EH (cell line): ENCODE measurements at places on chromosomes 2 and 18.
A peak's percentile ranks its signal among the peaks of the same experiment; 100 is the strongest.

GRCh38 chr2:107308835-107309234 lies 422.9 kb upstream of the ST6GAL2 start:
- no peak for DNase-seq

DNA sequence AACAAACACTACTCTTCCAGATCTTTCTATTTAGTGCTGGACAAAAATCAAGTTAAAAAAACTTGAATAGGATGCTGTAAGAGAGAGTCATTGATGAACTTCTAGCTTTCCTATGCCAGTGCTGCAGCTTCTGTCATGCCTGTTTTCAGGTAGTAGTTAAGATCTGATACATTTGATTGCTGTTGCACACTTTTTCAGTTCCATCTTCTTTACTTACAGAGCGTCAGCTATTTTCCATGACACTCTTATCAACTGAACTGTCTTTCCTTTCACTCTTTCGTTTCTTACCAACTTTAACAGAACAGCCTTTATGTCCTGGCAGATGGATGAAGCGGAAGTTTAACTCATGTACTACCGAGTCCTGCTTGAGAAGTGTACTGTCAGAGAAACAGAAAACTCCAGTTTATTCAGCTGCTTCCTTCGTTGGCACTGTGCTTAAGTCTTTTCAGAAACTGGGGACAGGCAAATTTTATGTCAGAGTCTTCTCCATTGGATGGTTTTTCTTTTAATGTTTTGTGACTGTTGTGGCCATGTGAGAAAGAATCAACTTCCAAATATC lies 145.9 kb upstream of the KLHL14 start:
- no peak for DNase-seq

- peak; percentile 27 for DNase-seq
These were observed 5.0 kb downstream of the RUFY4 start for GRCh38 chr2:218074031-218074430.

DNA sequence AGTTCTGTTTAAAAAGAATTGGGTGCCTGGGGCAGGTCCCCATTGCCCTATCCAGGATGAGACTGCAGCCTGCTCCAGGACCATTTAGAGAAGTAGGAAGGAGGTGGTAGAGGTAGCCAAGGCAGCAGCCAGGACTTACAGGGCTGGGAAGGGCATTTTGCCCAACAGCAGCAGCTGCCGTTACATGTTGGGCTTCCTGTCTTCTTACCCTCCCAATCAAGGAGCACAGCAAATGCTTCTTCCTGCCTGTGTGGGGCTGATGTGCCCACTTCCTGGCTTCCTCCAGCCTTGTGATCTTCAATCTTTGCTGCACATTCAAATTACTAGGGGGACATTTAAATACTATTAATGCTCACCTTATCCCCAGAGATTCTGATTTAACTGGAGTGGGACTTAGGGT lies 112.0 kb downstream of the QPCT start:
- peak; percentile 34 for DNase-seq

- DNase-seq, result peak; percentile 29
These were observed 99.5 kb downstream of the DTNA start for GRCh38 chr18:34809451-34810072.

GRCh38 chr2:200411831-200412230 lies 98.0 kb downstream of the KCTD18 start:
- no peak for DNase-seq

- DNase-seq, result peak; percentile 27
These were observed 289.4 kb downstream of the ZEB2 start for GRCh38 chr2:144230448-144231085.

DNA sequence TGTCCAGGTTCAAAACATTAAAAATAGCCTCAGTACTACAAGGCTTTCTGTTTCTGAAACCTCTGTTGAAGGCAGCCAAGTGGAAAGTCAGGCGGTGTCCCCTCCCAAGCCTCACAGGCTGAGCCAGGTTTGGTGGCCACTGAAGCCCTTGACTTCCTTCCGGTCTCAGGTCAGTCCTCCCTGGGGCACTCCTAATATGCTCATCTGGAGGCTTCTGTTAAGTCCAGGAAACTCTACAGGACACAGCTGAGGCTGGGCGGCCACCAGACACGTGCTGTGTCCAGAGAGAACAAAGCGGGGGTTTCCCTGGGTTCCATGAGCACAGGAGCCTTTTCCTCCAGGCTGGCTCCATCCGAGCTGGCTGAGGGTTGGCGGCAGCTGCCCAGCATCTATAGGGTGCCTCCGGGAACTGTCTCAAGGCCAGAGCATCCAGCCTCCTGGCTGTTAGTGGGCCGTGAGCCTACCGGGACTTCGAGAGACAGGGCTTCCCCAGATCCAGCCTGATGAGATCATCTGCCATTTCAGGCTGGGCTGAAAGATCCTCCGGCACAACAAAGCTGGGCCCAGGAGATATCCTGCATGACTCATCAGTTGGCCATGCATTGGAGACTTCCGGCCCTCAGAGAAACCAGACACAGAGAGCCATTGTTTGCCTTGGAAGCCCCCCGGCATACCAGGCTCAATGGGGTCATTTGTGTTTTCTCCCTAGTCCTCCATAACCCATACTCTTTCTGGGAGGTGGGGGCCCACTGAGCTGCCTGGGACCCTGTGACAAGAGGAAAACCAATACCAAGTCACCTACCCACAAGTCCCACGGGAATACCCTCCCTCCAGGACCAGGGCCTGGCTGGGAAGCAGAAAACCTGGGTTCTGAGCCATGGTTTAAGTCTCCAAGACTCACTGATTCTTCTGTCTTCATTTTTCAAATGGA lies 71.7 kb downstream of the HS1BP3 start:
- DNase-seq, result peak; percentile 99

- DNase-seq, result peak; percentile 56
These were observed 110.6 kb upstream of the PXDN start for GRCh38 chr2:1854729-1855547.

DNA sequence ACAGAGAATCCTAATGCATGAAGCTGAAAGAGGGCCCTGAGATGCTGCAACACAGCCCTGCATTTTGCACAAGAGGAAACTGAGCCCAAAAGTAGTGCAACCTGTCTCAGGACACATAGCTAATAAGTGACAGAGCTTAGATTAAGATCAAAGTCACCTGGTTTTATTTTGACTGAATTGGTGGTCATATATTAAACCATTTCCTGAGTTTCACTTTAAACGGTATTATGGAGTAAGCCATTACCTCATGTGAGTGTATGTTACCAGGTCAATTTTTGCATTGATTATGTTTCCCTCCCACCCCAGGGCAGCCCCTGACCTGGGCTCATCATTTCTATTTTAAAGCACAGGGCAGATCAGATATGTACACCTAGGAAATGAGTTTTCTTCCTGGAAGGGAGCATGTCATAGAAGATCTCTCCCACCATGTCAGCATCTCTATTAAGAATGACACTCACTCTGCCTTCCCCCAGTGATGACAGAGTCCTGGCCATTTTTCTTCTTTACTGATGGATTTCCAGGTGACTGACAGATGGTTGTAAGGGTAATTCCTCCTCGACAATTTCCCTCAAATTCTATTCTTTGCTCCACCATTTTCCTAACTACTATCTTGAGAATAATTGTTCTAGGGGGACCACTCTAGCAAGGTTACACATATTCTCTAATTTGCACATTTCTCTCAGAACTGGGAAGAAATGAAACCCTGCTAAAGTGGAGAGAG lies 441.3 kb upstream of the SLC14A2 start:
- no peak for DNase-seq

DNA sequence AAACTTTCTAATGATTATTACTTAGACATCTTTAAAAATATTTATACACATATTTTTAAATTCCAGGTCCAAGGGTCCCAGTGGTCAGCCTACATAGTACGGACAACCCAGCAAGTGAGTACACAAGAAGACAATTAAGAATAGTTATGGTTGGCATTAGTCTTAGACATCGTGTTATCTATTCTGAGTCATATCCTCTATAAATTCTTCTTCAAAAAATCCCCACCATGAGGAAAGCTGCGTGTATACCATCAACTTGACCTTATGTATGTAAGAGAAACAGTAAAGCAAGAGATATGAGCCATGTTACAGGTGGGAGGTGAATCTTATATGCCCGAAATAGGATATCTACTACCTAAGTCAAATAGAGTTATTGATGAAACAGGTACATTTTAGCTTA lies 1339.8 kb downstream of the DPP10 start:
- DNase-seq, result no peak

DNA sequence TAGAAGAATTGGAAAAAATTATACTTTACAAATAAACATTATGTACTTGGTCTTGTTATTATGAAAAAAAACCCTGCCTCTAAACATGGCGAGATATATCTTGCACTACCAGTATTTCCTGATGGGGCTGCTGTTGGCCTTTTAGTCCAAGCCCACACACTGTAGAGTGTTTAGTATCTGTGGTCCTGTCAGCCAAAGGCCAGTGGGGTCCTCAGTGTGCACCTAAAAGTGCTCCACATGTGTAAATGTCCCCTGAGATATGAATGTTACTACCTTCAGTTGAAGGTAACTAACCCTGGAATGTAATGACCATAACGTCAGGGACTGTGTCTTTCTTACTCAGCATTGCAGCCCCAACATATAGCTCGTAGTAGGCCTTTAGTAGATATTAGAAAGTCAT lies 71.1 kb upstream of the HK2 start:
- no peak for DNase-seq

- no peak for DNase-seq
These were observed 1.1 kb downstream of the PUM2 start for GRCh38 chr2:20349513-20349921.

DNA sequence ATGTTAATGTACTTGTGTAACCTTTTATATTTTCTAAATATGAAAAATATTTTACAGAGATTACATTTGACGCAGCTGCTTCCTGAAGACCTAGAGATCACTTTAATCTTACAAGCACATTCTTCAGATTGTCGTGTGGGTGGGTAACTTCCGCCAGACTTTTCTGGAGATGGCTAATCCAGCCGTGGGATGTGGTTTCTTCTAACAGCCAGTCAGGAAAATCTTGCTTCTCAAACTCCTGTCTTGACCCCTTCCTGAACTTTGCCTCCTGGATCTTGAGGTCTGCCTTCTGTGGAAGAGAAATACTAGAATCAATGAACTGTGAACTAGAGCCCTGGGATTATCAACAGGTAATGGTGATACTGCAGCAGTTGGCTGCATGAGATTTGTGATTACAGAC lies 401.6 kb upstream of the TNP1 start:
- no peak for DNase-seq

GRCh38 chr18:70234667-70235459 lies 29.4 kb upstream of the RTTN start:
- DNase-seq, result peak; percentile 76

- DNase-seq, result no peak
These were observed 111.7 kb upstream of the ZEB2 start for GRCh38 chr2:144631636-144632035.

DNA sequence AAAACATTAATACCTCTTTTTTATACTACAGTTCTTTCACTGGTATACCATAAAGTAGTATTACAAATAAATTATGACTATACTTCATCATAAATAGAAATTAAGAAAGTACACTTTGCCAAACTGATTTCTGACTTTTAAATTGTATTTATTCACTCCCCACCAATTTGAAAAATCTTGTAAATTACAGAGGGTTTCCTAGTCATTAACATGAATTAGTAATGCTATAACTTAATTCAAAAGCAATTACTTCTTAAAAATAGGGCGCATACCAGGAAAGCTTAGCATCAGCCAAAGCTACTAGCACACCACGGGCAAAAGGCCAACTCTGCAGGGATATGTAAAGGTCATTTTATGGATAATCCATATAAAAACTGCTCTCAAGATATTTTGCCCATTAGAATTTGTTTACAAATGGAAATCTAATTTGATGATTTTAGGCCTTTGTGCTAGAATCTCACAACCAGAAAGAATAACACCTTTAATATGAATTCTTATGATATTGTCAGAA lies 142.3 kb downstream of the PIGN start:
- DNase-seq, result peak; percentile 42

- no peak for DNase-seq
These were observed 275.9 kb downstream of the RBM43 start for GRCh38 chr2:150985741-150986140.

GRCh38 chr2:147182260-147182659 lies 662.6 kb upstream of the ACVR2A start:
- no peak for DNase-seq

GRCh38 chr2:20608666-20609348 lies 42.1 kb downstream of the HS1BP3 start:
- DNase-seq, result no peak

DNA sequence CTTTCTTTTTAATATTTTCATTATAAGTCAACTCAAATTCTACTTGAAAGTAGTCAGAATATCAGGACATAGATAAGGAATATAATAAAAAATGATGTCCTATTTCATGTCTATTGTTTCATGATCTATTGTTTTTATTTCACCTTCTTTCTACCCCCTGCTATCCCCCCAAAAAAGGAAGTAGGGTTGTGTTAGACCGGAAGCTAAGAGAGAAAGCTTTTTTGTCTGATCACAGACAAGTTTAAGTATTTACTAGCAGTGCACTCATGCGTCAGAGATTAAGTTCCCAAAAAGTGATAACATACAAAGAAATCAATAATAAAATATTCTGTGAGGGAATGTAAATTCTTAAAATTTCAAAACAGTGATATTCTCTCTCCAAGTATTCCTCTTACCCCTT lies 447.1 kb upstream of the CNTNAP5 start:
- DNase-seq, result no peak

- peak; percentile 33 for DNase-seq
These were observed 2156.0 kb upstream of the PIK3C3 start for GRCh38 chr18:39799006-39799405.

- peak; percentile 51 for DNase-seq
These were observed 11.1 kb downstream of the CAVIN2 start for GRCh38 chr2:191835539-191836350.

DNA sequence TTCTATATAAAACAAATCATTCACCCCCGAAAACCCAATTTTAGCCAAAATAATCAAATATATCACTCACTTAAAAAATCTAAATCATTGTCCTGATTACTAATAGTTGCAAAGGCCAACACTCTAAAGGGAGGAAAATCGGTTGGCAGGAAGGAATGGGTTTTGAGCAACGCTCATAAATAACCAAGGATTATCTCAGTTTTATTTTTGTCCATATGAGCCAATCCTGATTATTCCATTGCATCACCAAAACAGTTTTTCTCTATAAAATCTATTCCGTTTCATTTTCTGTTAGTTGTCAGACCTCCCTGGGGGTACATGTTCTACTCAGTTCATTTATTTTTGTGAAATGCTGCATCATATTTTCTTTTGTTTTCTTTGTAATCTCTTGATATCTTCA lies 174.1 kb downstream of the LRATD1 start:
- DNase-seq, result no peak

DNA sequence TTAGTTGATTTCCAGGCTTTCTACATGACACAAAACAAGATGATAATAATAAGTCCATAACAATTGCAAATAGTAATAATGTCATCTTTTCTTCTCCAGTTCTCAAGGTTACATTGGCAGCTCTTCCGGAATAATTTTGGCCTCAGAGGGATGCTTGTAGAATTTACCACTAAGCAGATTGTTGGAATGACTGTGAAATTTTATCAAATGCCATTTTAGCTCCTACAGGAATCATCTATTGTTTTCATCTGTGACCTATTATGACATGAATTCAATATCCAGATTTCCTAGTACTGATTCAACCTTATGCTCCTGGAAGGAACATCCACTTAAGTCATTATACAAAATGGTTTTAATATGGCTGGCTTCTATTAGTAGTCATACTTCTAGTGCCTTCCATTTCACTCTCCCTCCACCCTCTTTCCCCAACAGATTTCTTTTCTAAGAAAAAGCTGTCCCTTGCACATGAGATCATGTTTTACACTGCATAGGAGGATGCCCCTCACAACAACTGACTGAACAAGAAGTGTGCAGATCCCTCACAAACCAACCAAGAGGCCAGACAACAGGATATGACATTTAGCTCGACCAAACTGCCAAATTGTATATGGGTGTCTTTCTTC lies 200.0 kb downstream of the DNER start:
- no peak for DNase-seq

GRCh38 chr2:74439373-74439772 lies 2.4 kb downstream of the RTKN start:
- DNase-seq, result no peak
